ENCODE measurements at places on chromosomes 16 and 17. TPM values are rescaled to one million over a fixed set of nuclear protein-coding genes. Genes with fewer than 3 reads are reported as not detected.

GRCh38 chr17:42819939-42820535 is 4.0 kb downstream of the BECN1 start:
- peak; percentile 66 for DNase-seq

GRCh38 chr16:78761427-78761826 is 662.0 kb downstream of the WWOX start:
- DNase-seq: peak; percentile 30

The TNK1 gene
- total RNA-seq: 4.3 TPM

The UBALD2 gene
- 268 TPM for total RNA-seq

The WNT3 gene
- 0.06 TPM for total RNA-seq

- DNase-seq: peak; percentile 59
Measured at GRCh38 chr17:82350182-82351030, 8.6 kb upstream of the TEX19 start.

GRCh38 chr17:13619462-13619861 is 17.7 kb upstream of the HS3ST3A1 start:
- no peak for DNase-seq

The TEX14 gene
- total RNA-seq: 0.14 TPM

GRCh38 chr17:4893721-4894560 is 5.4 kb upstream of the C17orf107 start:
- DNase-seq: no peak

GRCh38 chr17:44123356-44124117 is at the start of gene HDAC5:
Gene HDAC5 (minus strand): TSS chr17:44123641. CDS start chr17:44117515, 6,126 bp downstream.
- DNase-seq: peak; percentile 95

The ITGB4 gene
- total RNA-seq: 0.64 TPM

DNA sequence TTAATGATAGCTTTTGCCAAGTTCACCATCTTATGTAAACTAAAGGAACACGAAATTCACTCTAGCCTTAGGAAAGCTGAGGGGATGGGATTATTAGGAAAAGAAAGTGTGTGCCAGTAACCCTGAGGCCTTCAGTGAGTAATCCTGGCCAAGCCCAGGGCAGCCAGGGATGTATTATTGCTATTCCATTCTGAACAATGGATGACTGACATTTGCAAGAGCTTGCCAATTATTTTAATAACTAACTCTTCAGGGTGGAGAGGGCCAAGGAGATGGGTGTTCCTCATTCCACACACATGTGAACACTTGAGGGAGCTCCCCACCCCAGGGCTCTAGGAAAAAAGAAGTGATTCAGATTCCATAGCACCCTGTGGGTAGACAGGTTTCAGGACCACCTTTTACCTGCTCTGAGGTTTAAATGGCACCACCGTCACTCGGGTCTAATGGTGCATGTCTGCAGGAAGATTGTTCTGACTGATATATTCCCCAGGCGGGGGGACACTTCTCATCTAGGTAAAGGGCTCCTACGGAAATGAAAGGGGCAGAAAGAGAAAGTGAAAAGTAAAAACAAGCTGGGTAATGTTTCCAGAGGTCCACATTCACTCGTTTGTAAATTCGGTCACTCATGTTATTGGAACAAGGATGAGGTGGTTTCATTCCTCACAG is 41.5 kb downstream of the TK2 start:
- DNase-seq: no peak

DNA sequence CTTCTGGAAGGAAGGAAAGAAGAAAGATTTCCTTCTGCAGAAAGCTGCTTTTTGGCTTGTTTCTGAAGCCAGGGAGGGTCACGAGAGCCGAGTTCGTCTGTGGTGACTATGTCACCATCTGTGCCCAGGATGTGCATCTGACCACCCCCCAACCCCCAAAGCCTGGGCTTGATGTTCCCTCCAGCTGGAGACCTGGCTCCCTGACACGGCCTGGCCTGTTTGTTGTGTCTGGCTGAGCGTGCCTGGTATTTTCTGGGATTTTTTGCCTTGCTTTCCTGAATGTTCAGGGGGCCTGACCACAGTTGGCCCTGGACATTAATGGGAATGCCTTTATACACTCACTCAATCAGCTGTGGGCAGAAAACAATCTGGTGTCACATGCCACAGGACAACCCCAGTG is 38.9 kb downstream of the LGALS9 start:
- DNase-seq: no peak

DNA sequence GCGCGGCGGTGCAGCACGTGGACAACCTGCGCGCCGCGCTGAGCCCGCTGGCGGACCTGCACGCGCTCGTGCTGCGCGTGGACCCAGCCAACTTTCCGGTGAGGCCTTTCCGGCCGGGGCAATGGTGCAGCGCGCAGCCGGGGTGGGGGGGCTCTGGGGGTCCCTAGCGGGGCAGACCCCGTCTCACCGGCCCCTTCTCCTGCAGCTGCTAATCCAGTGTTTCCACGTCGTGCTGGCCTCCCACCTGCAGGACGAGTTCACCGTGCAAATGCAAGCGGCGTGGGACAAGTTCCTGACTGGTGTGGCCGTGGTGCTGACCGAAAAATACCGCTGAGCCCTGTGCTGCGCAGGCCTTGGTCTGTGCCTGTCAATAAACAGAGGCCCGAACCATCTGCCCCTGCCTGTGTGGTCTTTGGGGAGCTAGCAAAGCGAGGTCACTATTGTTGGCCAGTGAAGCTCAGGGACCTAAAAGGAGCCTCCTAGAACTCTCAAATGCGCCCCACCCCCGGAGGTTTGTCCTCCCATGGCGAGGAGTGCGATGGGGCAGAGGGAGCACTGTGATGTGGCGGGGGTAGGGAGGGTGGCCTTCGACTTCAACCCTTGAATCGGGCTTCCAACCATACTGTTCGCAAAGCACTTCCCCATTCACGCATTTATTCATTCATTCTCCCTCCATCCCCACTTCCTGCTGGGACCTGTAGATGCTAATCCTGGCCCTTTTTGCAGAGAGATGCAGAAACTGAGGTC is 770 bp downstream of the HBM start:
- no peak for DNase-seq

- no peak for DNase-seq
Measured at GRCh38 chr16:17691106-17691898, 220.5 kb upstream of the XYLT1 start.

- DNase-seq: no peak
Measured at GRCh38 chr16:66622863-66623262, 18.4 kb downstream of the CMTM3 start.

DNA sequence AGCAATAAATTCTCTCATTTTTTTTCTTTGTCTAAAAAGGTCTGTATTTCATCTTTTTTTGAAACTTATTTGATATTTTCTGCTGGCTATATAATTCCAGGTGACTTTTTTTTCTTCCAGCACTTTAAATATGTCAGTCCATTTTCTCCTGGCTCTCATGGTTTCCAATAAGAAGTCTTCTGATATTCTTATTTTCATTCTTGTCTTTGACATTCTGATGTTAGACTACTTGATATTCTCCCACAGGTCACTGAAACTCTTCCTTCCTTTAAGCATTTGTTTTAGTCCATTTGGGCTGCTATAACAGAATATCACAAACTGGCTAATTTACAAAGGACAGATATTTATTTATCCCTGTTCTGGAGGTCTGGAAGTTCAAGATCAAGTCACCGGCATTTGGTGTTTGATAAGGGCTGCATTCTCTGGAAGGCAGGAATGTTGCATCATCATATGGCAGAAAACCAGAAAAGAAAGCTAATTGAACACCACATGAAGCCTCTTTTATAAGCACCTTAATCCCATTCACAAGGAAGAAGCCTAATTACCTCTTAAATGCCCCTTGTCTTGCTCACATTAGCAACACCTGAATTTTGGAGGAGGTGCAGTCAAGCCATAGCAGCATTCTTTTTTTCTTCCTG is 242.1 kb upstream of the TNRC6C start:
- DNase-seq: no peak

GRCh38 chr16:9258423-9259051 is 167.1 kb downstream of the HAPSTR1 start:
- DNase-seq: peak; percentile 5

DNA sequence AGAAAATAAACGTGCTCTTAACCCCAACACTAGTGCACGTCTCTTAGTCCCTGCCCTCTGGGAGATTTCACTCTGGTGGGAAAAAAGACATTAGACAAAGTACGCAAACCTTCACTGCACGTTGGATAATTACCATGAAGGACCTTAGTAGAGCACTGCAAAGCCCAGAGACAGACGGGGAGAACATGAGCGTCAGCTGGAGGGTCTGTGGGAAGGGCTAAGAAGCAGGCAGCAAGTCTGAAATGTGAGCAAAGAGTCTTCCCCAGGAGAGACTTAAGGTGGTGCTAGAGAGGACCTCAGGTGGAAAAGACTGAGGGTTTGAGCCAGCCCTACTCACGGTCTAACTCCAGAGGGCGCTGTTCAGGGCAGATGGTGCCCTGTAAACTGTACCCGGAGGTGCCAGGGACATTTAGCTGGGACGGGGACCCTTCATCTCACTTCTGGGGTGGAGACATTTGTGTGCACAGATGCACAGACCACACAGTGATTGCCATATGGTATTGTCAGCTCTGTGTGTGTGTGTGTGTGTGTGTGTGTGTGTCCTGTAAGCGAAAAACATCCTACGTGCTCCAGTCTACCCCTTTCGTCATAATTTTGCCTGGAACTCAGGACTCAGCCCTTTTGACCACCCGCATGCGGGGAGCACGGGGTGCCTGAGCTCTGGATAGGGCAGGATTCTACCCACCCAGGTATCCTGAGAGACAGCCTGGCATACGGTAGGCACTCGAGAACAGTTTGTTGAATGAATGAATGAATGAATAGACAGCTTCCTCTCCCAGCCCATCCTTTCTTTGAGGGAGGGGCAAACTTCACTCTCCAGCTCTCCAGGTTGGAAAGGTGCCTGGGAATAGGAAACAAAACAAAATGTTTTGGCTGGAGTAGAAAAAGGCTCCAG is 10.1 kb upstream of the STAC2 start:
- peak; percentile 53 for DNase-seq
